ENCODE measurements at places on chromosomes 7 and 10.

DNA sequence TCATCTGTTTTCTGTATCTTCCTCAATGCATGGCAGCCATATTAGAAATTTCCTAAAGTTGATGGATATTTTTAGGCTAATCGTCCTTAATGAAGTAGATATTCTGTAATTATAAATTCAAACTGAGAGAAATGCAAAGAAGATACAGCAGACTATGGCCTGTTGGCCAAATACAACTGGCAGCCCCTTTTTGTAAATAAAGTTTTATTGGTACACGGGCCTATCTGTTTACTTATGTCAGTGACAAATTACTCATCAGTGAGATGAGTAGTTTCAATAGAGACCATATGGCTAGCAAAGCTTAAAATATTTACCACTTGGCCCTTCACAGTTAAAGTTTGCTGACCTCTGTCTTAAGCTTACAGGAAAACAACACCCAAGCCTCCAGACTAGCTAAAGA is 112.3 kb downstream of the HTR7 start:
- no peak for DNase-seq

DNA sequence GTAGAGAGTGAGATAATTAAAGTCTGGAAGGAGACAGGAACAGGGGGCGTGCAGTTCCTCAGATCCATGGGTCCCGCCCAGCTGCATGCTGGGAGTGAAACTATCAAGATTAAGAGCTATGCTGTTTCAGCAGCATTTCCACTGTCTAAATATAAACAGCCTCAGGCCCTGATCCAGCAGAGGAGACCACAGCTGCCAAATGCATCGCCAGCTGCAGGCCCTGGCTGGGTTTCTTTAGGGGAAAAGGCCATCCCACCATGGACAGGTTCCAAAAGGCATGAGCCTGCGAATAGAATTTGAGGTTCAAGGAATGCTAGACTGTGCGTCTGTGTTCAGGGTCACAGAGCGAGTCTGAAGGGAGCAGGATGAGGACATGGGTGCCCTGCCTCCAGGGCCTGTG is 411.4 kb downstream of the PAXIP1 start:
- DNase-seq: no peak

- DNase-seq: no peak
Observed at GRCh38 chr10:78542521-78542920, 508.9 kb downstream of the RPS24 start.

- no peak for DNase-seq
Observed at GRCh38 chr10:118595598-118596425, at the start of gene PRLHR. PRLHR (minus strand) TSS chr10:118595648; CDS start chr10:118595244, 404 bp downstream.

DNA sequence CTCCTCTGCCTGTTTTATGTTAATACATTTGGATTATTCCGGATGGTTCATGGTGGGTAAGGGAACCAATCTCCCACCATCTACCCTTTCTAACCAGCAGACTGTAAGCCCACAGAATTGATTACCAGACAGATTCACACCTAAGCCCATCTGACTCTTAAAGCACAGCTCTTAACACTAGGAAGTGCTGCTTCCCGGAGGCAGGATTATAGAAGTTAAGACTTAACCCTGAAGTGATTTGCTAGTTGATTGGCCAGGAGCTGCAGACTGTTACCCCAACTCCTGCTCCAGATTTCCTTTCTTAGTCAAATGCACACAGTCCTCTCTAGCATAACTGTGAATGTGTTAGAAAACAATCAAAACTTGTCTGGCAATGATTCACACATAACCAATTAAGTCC is 221.7 kb downstream of the CDK14 start:
- no peak for DNase-seq

DNA sequence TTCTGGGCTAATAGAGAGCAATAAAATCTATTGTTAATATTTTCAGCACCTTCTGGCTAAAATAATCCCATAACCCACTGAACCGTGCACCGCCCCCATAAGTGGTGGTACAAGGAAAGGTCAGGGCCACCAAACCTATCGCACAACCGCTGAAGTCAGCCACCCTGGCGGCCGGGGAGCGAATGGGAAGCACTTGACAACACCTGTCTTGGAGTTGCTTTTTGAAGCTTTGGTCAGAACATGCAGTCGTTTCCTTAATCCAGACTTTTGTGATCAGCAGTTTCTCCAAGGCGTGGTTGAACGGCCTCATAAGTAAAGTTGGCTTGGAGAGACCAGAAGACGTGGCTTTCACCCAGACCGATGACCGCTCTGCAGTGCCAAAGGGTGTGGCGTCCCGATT is 97.4 kb downstream of the DNAJB6 start:
- DNase-seq: no peak

- DNase-seq: no peak
Observed at GRCh38 chr10:72455889-72456595, 101.3 kb upstream of the DNAJB12 start.

DNA sequence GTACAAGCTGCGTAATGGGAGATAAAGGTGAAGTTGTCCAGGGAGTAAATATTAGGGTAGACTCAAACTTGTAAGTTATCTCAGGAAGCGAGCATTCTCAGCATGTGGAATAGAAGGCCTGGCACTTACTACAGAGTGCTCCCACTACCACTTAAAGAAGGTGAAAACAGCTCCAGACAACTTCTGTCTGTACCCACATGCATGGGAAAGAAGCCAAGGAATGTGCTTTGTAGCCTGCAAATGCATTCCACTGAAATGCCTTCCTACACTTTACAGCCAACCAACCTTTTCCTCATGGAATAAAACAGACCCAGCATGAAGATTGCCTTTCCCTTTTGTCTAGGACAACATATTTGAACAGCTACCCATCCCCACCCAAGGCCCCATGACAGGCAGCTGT is 45.4 kb upstream of the NPSR1 start:
- no peak for DNase-seq

DNA sequence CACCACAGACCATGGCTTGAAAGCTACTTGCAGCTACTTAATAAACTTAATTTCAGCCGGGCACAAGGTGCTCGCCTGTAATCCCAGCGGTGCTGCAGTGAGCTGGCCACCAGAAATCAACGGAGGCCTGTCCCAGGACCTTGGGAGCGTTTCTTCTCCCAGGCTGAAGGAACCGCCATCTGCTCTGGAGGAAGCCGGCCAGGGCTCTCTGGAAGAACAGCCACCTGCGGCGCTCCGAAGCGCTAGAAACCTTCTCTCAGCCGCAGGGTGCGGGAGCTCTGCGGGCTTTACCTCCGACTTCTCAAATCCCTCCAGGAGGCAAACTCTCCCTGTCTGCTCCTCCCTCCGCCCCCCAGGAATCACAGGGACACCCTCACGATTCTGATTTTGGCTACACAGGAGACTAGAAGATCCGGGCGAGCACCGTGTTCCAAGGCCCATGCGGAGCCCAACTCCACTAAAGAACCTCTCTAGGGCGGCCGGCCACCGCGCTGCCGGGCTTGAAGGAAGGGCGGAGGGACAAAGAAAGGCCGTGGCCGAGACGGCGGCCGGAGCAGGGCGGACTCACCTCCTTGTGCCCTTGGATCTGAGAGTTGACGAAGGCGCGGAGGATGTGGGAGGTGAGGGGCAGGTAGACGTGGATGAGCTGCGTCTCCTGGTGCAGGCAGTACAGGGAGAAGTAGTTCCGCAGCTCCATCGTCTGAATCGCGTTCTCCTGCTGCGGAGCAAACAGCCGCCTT is 14.4 kb downstream of the NUDT1 start:
- DNase-seq: no peak

DNA sequence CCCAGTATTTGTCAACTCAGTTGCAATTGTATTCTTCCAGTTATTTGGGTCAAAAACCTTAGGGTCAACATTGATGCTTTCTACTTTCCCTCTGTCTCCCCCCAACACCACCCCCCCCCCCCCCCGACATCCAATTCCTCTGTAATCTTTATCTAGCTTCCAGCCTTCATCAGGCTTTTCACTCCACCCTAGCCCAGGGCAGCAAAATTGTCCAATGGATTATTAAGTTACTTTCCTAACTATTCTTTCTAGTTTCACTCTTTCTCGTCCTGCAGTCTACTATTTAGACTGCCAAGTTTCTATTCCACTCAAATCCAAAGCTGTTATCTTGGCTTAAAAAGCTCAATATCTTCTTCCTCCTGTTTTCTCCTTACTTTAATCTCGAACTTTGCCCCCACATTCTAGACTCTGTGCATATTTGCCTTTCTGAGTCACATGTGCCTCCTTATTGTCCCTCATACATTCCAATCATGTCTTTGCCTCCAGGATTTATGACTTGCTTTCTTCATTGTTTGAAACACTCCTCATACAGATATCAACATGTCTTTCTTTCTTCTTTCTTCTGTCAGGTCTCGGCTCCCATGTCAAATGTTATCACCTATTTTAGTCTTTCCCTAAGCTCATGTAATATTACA is 196.6 kb upstream of the TMEM196 start:
- no peak for DNase-seq

DNA sequence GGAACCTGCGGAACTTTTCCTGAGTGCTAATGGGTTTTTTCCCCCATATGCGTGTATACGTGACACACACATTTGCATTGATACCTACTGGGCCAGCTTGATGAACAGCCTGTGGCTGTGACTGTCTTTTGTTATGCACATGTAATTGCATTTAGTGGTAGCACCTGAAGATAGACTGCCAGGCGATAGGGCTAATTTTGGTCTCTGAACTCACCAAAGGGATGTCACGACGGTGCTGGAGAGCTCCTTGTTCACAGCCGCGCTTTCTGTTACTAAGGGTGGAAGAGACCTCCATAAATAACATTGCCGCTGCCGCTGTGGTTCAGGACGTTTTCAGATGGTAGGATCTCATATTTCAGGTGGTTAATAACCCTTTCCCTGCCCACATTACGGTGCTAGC is 133.2 kb downstream of the CAMK1D start:
- DNase-seq: no peak

DNA sequence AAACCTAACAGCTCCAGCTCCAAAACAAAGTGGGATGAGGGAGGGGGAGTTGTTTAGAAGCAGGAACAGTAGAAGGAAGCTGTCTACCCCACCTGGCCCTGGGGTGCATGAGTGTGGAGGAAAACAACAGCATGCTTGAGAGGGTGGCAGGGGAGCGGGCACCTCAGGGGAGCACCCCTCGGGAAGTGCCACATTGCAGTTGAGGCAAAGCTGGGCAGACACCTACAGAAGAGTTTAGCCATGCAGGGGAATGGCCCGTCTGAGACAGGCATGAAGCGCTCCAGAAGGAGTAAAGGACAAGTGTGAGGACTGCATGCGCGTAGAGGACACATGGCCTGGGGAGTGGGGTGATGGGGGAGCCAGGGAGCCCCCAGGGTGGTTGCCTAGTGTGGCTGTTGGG is 18.1 kb downstream of the CHAT start:
- no peak for DNase-seq
